Spleen (tissue), 13 donors: ENCODE measurements at places on chromosomes 7 and 10. TPM values are rescaled to one million over a fixed set of nuclear protein-coding genes. Genes with fewer than 3 reads are reported as not detected.

GALNT17 gene
- total RNA-seq: 4.7 TPM

COL1A2 gene
- 210 TPM for total RNA-seq

DPYSL4 gene
- total RNA-seq: 0.97 TPM

PTF1A gene
- not detected for total RNA-seq

SRRM3 gene
- total RNA-seq: 1.1 TPM

DNA sequence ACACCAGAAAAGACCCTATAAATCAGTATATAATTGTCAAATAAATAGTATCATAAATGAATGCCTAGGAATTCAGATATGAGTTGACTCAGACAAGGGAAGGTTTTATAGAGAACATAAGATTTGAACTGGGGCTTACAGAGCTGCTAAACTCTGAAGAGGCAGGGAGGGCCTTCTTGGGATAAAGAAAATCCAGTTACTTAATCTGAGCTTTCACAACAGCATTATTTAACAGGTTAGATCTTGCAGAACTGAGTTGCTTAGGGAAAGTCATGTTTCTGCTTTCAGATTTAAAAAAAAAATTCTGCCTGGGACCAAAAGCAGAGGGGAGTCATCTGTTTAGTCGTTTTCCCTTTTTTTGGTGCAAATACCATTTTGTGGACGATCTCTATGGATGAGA lies 594.8 kb upstream of the FZD8 start:
- H3K36me3 ChIP-seq: no peaks in the 10 kb centered on the region
- no peaks in the 10 kb centered on the region for H3K27me3 ChIP-seq
- H3K27ac ChIP-seq: no peak overlapping the region
- no peak for DNase-seq

DNA sequence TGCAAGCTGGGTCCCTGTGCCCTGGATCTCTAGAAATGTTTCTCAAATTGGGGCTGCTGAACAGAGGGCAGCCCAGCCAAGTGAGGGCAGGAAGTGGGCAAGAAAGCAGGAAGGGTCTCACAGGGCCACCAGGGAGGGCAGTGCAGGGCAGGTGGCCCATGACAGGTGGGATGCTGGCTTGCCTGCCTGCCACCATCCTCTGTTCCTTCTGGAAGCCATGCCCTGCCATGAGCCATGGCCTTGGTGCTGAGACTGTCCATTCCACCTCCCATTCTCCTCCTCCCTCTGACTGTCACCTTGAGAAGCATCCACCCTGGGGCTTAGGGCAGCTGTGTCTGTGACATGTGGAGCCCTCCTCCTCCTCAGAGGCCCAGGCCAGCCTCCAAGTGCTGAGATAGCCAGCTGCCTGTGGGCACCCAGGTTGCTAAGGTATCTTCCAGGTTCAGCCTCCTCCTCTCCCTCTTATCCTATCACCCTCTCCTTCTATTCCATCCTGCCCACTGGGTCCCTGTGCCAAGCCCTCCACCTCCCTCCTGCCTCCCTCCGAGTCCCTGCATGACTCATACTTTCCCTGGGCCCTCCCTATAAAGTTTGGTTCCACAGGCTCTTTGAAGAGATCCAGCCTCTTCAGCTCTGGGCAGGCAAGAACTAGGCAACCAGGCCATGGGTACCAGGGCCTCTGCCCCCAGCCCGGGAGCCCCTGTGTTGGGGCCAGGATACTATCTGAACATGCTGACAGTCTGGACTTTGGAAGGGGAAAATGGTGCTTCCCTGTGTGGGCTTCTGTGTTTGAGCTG lies 1.3 kb downstream of the VSIR start:
- no peaks in the 10 kb centered on the region for H3K27me3 ChIP-seq
- H3K4me1 ChIP-seq: peaks cover 100% of the 10 kb centered on the region

- H3K4me3 ChIP-seq: no peak overlapping the region
- no peak overlapping the region for H3K27ac ChIP-seq
- H3K36me3 ChIP-seq: no peaks in the 10 kb centered on the region
- DNase-seq: no peak
Observed at GRCh38 chr7:148561099-148561498, 29.5 kb upstream of the C7orf33 start.

GRCh38 chr7:13945670-13946069 lies 43.8 kb downstream of the ETV1 start:
- no peaks in the 10 kb centered on the region for H3K27me3 ChIP-seq
- H3K27ac ChIP-seq: no peak overlapping the region
- H3K4me1 ChIP-seq: no peaks in the 10 kb centered on the region
- no peaks in the 10 kb centered on the region for H3K36me3 ChIP-seq

GRCh38 chr10:24307696-24308485 lies 99.0 kb downstream of the KIAA1217 start:
- H3K4me3 ChIP-seq: no peak overlapping the region
- DNase-seq: no peak
- H3K36me3 ChIP-seq: no peaks in the 10 kb centered on the region
- no peak overlapping the region for H3K27ac ChIP-seq

GRCh38 chr7:100890653-100891567 lies 1.4 kb upstream of the UFSP1 start:
- peak; percentile 82 for DNase-seq
- H3K36me3 ChIP-seq: no peaks in the 10 kb centered on the region
- peak overlapping the region; percentile 91 for H3K27ac ChIP-seq
- peak overlapping the region; percentile 72 for H3K4me3 ChIP-seq

DNA sequence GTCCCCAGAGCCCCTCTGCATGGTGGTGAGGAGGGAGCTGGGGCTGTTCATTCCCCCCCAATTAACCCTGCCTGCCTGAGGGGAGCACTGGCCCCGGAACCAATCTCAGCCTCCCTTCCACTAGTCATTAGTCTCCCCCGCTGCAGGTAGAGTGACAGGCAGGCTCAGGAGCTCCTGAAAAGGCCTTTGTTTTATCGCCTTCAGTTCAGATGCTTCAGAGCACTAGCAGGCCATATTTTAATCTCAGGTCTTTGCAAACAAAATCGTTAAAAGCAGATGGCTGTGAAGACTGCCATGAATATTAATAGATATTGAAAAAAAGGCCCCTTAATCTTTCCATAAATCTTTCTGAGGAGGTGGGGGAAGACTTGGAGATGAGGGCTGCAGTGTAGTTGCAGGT lies 250.7 kb downstream of the RPS24 start:
- no peak overlapping the region for H3K27ac ChIP-seq
- no peaks in the 10 kb centered on the region for H3K36me3 ChIP-seq
- H3K4me3 ChIP-seq: no peak overlapping the region
- DNase-seq: no peak
- H3K4me1 ChIP-seq: no peaks in the 10 kb centered on the region

- no peaks in the 10 kb centered on the region for H3K36me3 ChIP-seq
- H3K4me3 ChIP-seq: no peak overlapping the region
- no peaks in the 10 kb centered on the region for H3K27me3 ChIP-seq
- DNase-seq: no peak
- no peaks in the 10 kb centered on the region for H3K4me1 ChIP-seq
Observed at GRCh38 chr7:94368371-94368791, 26.3 kb upstream of the COL1A2 start.

DNA sequence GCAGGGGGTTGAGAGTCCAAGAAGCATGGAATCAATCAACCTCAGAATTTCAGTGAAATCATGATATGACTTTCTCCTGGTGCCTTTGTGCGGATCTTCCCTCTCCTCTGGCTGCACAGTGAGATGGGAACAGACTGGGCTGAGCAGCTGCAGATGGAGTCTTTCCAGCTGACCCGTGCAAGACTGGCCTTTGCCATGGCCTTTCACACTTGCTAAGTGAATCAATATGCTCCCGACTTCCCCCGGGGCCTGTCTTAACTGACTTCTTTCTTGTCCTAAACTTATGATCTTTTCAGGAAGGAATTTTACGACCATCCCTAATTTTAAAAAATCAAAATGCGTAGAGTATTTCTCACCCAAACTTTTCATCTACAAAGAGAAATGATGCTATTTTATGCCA lies 469.9 kb downstream of the GALNT17 start:
- no peak overlapping the region for H3K27ac ChIP-seq
- no peaks in the 10 kb centered on the region for H3K36me3 ChIP-seq
- H3K4me1 ChIP-seq: no peaks in the 10 kb centered on the region
- H3K4me3 ChIP-seq: no peak overlapping the region

DNA sequence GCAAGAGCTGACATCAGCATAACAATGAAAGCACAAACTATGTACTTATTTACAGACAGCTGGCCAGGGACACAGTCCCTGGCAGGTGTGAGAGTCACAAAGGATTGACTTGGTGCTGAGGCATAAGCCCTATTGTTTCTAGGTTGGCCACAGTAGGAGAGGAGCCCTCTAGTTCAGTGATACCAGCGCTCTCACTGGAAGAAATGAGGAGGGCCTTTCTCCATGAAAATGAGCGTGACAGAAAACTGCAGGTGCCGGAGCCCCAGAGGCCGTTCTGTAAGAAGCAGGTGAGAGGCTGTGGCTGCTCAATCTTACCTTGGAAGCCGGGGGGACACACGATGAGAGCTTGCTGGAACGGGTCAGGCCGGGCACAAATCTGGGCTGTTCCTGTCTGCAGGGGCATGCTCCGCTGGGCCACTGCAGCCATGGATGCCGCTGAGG lies 90.5 kb downstream of the CLEC2L start:
- no peaks in the 10 kb centered on the region for H3K27me3 ChIP-seq
- H3K27ac ChIP-seq: no peak overlapping the region
- DNase-seq: no peak
- no peaks in the 10 kb centered on the region for H3K4me1 ChIP-seq
- no peak overlapping the region for H3K4me3 ChIP-seq

GRCh38 chr10:43680035-43680434 lies 31.4 kb upstream of the ZNF32 start:
- no peak for DNase-seq
- no peaks in the 10 kb centered on the region for H3K36me3 ChIP-seq
- H3K27ac ChIP-seq: no peak overlapping the region
- peaks cover 30% of the 10 kb centered on the region for H3K27me3 ChIP-seq
- H3K4me3 ChIP-seq: no peak overlapping the region
- H3K4me1 ChIP-seq: no peaks in the 10 kb centered on the region

GRCh38 chr10:43373461-43373860 lies 2.0 kb downstream of the FXYD4 start:
- H3K27me3 ChIP-seq: no peaks in the 10 kb centered on the region
- DNase-seq: peak; percentile 15
- H3K4me3 ChIP-seq: no peak overlapping the region
- no peaks in the 10 kb centered on the region for H3K36me3 ChIP-seq

DNA sequence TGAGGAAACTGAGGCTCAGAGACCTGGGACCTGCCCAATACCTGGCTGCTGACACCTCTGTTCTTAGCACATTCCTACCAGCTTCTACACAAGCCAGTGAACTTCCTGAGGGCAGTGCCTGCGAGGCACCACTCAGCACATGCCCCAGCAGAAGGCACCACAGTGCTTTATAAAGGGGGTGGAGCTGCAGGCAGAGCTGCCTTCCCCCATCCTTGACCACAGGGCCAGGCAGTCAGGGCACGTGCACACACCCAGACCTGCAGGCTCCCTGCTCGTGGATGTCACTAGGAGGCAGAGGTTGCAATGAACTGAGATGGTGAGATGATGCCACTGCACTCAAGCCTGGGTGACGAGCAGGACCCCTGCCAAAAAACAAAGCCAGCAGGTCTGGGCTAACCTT lies 39.2 kb upstream of the TUBB8 start:
- H3K36me3 ChIP-seq: no peaks in the 10 kb centered on the region
- no peak for DNase-seq
- H3K27ac ChIP-seq: no peak overlapping the region
- no peaks in the 10 kb centered on the region for H3K4me1 ChIP-seq
- no peak overlapping the region for H3K4me3 ChIP-seq

- peak; percentile 72 for DNase-seq
- H3K27me3 ChIP-seq: no peaks in the 10 kb centered on the region
- H3K4me1 ChIP-seq: peaks cover 74% of the 10 kb centered on the region
- no peaks in the 10 kb centered on the region for H3K36me3 ChIP-seq
- no peak overlapping the region for H3K4me3 ChIP-seq
Observed at GRCh38 chr10:71984809-71985388, 20.7 kb downstream of the CHST3 start.

DNA sequence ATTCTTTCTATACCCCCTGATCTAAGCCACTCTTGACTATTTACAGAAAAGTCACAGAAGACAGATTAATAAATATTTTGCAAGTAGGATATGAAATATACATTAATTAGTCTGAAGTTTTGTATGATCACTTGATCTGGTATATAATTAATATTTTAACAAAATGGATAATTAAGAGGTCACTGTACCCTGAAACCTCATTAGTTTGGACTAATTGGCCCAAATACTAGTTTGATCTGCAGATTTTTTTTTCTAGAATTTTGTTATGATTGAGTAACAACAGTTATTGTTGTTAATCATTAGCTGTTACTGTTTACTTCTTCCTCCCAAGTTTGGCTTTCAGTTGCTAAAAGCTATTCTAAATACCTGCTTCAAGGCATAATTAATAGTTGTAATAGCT lies 2.7 kb downstream of the NHLRC2 start:
- peaks cover 26% of the 10 kb centered on the region for H3K36me3 ChIP-seq
- DNase-seq: no peak
- H3K27ac ChIP-seq: no peak overlapping the region
- peaks cover 55% of the 10 kb centered on the region for H3K4me1 ChIP-seq
- H3K27me3 ChIP-seq: no peaks in the 10 kb centered on the region

DNA sequence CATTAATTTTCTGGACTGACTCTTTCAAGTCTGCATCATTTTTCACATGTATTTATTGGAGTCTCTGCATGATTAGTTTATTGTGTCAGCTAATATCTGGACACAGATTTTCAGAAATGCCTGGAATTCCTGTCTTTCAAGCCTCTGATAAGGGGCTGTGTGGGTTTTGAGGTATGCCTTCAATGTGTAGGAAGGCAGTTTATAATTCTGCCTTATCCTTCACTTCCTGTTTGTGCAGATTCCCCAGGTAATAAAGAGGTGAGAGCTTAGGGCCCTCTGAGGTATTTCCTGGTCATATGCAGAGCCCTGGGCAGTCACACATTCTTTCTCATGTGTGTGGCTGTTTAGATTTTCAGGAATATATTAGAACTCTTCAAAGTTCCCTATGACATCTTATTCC lies 79.4 kb upstream of the PRKCQ start:
- no peak overlapping the region for H3K27ac ChIP-seq
- no peaks in the 10 kb centered on the region for H3K36me3 ChIP-seq
- H3K27me3 ChIP-seq: no peaks in the 10 kb centered on the region
- H3K4me1 ChIP-seq: no peaks in the 10 kb centered on the region
- DNase-seq: no peak

DNA sequence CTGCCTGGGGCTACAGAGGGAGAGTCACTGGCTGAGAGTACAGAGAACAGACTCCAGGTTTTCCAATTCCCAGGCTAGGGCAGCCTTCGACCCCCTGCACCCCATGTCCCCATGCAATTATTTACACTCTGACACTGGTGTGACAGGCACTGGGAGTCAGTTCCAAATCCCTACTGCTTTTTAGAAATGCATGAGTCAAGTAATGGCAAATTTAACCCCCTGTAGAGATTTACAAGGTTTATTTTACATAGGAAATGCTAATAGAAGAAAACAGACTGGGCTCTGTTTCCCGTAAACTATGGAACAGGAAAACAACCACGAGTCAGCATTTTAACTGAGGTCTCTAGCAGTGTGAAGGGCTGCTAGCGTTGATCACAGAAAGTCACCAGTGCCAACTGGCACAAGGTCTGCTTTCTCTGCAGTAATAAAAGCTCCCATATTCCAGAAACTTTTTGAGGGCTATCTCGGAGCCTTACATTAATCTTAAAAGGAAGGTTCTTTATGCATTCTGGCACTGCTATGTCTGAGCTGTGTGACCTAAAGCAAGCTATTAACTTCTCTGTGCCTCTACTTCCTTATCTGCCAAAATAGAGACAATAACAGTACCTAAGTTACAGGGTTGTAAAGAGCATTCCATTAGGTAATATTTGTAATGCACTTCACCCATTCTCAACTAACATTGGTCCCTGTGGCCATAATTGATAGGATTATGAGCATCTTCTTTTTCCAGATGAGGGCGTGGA lies 28.2 kb downstream of the NOD1 start:
- no peak overlapping the region for H3K4me3 ChIP-seq
- DNase-seq: no peak
- no peak overlapping the region for H3K27ac ChIP-seq
- peaks cover 4% of the 10 kb centered on the region for H3K36me3 ChIP-seq
